ENCODE measurements at places on chromosomes 6 and 20.

- DNase-seq, result no peak
Observed at GRCh38 chr20:828987-829386, 4.5 kb upstream of the FAM110A start.

DNA sequence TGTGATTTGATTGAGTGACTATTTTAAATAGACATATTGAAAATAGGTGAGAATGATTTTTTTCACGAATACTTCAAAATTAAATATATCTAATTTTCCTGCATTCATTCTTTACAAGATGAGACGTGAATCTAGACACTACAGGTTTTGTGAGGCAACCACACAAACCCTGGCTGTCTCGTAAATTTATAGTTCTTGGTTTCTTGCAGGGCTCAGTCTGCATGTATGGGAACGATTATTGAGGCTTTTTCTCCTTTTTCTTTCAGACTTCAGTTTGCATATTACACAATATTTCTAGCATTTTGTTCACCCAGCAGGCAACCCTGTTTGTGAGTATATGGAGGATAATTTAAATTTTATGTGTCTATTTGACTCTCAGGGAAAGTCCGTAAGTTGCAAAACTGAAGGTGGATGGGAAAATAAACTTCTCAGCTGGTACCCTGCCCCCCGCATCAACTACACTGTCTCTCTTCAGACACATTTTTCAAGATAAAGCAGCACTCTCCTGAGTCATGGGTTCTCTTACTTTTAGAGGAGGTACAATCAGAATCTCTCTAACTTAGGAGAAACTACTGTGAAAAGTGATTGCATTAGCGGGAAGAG is 1349.3 kb downstream of the GRIK2 start:
- DNase-seq, result peak; percentile 10

DNA sequence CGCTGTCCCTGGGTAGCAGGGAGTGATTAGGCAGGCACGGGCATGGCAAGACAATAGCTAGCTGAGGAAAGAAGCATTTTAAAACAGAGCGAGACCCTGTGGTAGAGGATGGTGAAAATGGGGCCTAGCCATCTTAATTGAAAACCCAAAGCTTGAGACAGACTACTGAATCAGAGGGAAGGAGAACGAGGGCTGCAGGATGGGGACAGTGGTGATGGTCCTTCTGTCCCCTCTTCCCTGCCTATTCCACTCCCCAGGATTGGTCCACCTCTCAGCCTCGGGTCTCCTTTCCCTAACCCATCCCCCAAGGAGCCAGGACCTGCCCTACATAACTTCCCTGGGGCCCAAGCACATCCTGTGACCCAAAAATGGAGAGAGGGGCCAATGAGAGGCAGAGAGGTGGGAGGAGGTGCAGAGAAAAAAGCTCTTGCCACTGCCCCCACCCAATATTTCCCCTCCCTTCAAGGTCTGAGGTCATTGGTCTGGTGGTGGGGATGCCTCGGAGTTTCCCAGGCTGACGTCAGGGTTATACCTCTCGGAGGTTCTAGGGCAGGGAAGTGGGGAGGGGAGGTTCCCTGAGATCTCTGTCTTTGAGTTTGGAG is 884 bp upstream of the CUTA start:
- peak; percentile 33 for DNase-seq

- peak; percentile 34 for DNase-seq
Observed at GRCh38 chr6:156687789-156688619, 89.2 kb upstream of the ARID1B start.

GRCh38 chr20:35303382-35303734 is 11.1 kb upstream of the FAM83C start:
- DNase-seq, result no peak

DNA sequence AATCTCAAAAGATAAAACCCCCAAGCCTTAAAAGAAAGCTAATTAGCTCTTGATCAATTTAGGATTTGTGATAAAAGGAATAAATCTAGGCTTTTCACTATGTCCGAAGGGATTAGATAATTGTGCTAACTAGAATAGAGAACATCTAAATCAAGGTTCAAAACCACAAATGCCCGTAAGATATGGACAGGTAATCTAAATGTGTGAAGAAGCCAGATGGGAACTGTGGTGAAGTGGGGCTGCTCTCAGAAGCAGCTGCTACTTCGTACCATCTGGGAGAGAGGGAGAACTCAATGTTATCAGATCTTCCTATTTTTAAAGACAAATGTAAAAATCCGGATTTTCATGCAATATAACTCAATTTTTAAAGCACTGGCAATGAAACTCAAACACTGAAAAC is 44.2 kb downstream of the NCOA6 start:
- no peak for DNase-seq

DNA sequence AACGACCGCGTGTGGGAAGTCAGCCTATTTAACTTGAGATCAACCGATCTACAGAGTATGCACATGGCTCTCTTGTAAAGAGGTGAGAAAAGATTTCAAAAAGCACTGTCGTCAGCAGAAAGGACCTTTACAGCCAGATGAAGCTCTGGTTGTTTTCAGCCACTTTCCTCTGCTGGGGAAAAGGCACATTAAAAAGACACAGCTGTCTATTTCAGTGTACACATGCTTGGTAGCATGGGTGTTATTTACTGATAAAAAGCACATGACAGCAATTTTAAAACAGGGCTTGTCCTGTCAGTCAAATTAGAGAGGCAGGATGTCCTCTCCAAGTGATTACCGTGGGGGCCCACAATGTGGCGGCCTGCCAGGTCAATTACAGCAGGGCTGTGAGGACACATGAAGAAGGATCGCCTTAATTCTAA is 188.9 kb downstream of the PRKN start:
- peak; percentile 17 for DNase-seq

DNA sequence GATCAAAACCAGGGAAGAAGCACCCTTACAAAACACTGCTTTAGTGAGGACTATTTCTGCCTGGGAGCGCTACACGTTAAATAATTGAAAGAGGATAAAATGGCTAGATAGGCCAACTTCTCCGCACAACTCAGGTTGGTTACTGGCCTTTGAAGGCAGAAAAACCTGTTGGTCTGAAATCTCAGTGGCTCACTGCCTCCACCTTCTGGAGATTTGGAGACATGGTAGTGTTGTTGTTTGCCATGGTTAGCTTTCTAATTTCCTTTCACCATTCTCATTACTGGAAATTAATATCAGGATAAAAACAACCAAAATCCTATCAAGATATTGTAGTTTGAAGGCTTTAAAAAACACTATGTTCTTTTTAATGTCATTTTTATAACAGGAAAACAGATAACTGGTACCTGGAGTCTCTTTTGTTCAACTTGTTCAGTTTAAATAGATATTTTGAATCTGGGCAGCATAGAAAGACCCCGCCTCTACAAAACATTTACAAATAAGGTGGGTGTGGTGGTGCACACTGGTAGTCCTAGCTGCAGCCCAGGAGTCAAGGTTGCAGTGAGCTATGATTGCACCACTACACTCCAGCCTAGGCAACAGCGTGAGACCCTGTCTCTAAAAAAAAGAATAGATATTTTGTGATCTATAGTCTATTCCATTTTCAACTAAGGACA is 27.5 kb upstream of the BCLAF1 start:
- DNase-seq, result peak; percentile 50

DNA sequence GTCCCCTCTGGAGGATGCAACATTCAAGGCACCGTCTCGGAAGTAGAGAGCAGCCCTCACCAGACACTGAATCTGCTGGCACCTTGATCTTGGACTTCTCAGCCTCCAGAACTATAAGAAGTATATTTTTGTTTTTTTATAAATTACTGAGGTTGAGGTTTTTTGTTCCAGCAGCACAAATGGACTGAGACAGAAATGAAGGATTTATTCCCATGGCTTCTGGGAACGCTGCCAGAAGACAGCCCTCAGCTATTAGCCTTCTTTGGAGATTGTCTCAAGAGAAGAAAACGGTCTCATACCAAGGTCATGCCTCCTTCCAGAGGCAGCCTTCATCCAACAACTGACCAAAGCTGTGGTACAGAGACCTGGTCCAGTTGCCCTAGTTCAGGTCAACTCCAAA is 85.4 kb downstream of the CHMP4B start:
- DNase-seq, result peak; percentile 62

DNA sequence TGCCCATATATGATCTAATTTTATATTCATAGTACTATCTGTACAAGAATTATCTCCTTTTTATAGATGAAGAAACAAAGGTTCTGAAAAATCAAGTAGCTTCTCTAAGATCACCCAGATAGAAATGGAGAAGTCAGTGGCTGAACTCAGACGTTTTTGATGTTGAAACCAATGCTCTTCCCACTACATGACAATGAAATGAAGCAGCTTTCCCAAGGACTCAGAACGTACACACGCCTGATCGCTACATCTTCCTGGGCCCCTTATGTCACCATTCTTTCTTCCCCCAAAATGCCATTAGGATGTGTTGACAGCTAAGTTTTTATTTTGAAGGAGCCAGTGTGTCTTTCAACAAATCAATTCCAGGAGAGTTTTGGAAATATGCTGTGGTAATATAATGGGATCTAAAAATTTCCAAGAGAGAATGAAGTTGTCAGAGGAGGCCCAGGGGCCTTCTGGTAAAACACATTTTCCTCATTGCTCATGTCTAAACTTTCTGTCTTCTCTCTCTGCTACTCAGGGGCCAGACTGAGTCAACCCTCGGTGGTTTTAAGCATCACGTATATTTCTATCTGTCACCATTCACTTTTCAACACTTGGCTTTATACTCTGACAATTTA is 98.1 kb upstream of the COL21A1 start:
- peak; percentile 95 for DNase-seq

GRCh38 chr6:106117579-106117978 is 31.4 kb downstream of the PRDM1 start:
- no peak for DNase-seq

DNA sequence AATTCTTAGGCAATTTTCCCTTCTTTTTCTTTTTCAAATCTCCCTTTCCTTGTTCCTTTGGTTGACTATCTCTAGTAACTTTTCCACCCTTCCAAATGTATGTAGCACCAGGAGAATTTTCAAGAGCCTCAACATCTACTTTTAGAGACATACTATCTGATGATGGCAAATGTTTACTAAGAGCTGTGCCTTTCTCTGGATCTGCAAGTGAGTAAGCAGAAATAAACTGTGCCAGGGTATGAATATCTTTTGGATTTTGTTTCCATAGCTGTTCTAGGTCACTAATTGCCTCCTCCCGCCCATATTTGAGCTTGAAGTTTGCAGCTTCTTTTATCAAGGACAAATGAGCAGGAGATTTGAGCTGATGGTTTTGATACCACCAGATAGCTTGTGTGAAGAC is 69.5 kb downstream of the GTF2H5 start:
- DNase-seq, result no peak

- DNase-seq, result no peak
Observed at GRCh38 chr6:163809364-163809763, 394.8 kb downstream of the QKI start.

DNA sequence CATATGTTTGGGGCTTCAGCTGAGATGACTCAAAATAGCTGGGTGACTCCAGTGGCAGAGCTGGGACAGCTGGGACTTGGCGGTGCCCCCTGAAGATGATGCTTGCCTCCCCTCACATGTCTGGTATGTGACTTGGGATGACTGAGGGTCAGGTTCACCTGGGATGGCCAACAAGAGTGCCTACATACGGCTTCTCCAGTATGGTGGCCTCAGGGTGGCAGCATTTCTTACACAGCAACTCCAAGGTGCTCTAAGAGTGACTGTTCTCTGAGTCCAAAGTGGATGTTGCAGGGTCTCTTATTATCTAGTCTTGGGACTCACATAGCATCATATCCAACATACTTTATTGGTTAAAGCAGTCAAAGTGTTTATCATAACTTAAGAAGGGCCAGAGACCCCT is 87.8 kb upstream of the CENPW start:
- no peak for DNase-seq
